Activated CD8-positive, alpha-beta memory T cell treated with anti-CD3 and anti-CD28 coated beads for 24 hours (primary cell): ENCODE measurements at places on chromosomes 7 and 10.
A peak's percentile ranks its signal among the peaks of the same experiment; 100 is the strongest.

- no peak for DNase-seq
These were observed 143.1 kb upstream of the CDCA7L start for GRCh38 chr7:22088827-22089226.

DNA sequence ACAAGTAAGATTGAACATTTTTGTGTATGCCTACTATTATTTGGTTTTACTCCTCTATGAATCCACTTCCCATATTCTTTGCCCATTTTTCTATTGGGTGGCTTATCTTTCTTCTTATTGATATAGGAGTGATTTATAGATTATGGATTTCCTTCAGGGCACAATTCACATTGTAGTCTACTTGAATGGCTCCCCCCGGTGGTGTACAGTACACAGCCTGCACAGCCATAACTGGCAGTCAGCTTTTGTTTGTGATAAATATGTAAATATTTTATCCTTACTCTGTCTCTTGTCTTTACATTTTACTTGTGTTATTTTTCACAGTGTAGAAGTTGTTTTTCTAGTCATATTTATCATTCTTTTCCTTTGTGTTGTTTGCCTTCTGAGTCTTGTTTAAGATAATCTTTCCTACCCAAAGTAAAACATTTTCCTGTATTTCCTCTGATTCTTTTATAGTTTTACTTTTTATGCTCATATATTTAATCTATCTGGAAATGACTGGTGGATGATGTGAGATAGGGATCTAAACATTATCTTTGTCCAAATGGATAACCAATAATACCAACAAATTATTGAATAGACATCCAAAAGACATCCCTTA, 23.9 kb upstream of the CALD1 start:
- DNase-seq, result no peak

- DNase-seq, result no peak
These were observed 157.3 kb downstream of the CACNA2D1 start for GRCh38 chr7:82286096-82286797.

DNA sequence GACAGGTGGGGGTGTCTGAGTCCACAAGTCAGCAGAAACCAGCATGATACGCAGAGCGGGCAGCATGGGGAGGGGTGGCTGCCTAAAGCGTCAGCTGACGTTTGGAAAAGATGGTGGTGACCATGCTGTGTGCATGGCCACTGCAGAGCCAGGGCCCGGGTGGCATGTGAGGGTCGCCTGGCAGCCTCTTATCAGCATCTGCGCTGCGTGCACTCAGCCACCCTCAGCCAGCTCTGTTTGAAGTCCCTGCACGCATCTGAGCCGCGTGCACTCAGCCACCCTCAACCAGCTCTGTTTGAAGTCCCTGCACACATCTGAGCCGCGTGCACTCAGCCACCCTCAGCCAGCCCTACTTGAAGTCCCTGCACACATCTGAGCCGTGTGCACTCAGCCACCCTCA, 61.5 kb downstream of the WDR37 start:
- peak; percentile 55 for DNase-seq

DNA sequence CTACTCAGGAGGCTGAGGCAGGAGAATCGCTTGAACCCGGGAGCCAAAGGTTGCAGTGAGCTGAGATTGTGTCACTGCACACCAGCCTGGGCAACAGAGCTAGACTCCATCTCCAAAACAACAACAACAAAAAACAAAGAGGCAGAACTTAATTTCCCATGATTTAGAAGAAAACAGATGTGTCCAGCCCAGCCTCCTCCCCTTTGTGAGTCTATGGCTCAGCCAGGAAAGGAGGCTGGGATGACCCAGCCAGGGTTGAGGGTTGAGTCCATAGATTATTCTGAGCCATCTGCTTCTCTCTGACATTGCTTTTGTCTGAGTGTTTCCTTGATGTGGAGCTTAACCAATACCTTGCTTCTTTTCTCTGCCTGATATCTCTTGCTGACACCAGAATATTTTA, 994.1 kb downstream of the TYW1 start:
- DNase-seq, result no peak

DNA sequence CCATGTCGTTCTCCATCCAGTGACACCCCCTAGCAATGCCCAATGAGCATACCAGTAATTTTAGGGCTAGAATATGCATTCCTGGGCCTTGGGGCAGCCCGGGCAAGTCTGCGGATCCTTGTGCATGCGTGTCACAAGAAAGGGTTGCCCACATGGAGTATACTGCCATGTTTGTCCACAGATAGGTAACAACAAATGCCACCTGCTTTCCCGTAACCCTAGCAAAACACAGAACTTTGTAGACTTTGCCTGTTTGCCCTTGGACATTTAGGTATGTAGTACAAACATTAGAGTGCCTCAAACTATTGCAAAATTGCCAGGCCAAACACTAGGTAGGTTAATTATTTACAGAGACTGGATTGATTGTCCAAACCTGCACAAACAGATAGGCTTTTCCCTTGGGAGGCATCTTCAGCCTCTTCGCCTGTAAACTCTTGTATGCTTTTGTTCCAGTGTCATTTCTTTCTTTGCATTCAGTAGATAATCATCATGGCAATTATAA, 117.0 kb downstream of the ADCY1 start:
- DNase-seq, result no peak

DNA sequence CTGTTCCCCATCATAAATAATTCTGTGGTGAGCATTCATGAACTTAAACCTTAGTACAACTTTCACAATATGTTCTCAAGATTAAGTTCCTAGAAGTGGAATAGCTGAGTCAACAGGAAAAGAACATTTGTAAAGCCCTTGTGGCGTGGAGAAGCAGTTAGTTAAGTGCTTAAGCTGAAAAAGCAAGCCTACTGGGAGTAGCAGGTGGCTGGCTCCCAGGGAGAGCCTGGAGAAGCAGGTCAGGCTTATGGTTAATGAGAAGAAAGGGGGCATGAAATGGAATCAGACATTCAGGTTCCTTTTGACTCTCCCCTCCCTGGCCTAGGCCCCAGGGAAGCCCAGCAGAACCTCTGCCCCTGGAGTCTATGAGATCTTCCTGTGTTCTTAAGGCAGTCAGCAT, 35.3 kb downstream of the VSTM4 start:
- DNase-seq, result no peak

- no peak for DNase-seq
These were observed 384.0 kb downstream of the KCNMA1 start for GRCh38 chr10:77253556-77254064.

- DNase-seq, result no peak
These were observed 81.8 kb downstream of the PTPN20 start for GRCh38 chr10:46992803-46993561.

- DNase-seq, result no peak
These were observed 8.6 kb upstream of the CHRM2 start for GRCh38 chr7:136859803-136860202.

DNA sequence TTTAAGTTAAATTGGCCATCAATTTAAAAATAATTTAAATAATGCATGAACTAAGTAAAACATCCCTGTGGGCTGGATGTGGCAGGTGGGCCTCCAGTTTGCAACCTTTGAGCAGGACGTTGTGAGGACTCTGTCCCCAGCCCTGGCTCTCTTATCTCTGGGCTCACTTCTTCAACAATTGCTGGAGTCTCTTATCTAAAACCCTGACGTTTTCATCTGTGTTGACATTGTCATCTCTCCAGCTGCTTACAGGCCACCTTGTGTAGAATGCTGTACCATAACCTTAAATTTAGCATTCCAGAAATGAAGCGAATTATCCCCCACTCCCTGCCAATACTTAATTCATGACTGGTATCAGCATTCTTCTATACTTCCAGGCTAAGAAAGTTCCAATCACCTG, 3.2 kb upstream of the KIF5B start:
- no peak for DNase-seq

DNA sequence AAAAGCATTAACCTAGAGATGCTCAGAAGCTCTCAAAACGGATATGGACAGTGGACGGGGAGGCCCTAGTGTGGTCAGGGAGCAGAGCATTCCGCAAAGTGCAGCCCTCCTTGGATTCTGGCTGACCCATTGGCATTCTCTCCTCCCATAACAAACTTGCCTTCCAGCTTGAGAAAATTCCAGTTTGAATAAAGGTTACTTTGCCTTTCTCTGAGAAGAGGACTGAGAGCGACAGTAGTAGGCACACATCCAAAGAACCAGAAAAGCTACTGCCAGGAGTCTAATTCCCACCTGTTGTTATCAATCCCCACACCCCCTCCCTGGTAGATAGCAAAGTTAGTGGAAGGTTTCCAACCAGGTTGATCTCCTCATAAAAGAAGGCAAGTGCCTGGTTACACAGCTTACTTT, 84.7 kb upstream of the TRIL start:
- no peak for DNase-seq

GRCh38 chr7:12771378-12771877, 84.0 kb downstream of the ARL4A start:
- DNase-seq, result no peak

DNA sequence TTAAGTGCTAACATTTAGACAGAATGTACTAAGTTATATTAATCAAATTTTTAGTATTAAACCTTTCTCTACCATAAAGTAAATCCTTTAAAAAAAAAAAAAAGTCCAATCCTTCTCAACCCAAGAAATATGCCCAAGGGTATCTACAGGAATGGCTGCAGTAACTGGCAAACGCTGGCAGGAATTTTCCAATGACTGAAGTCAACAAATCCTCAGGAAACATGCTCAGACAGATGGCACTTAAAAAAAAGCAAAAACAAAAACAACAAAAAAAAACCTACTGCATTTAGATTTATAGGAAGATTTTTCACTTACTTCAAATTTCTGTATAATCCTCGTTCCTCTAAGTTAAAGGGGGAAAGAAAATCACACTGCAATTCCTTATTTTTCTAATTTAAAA, 666 bp downstream of the SVIL start:
- DNase-seq, result no peak

GRCh38 chr10:124657806-124658205, 86.4 kb downstream of the FAM53B start:
- DNase-seq, result no peak

DNA sequence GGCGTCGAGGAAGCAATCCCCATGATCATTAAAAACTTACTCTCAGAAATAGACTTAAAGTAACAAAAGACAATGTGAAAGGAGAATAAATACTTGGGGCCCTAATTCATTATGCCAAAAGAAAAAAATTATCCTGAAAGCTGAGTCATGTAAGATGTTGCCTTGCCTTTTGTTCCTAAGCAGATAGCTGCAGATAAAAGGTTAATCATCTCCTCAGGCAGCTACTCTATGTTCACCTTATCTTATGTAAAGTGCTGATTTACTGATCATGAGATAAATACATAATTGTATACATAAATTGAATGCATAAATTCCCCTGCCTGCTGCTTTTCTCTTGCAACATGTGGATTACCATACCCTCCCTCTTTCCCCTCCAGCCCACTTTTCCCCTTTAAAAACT, 28.1 kb upstream of the CREB3L2 start:
- no peak for DNase-seq

DNA sequence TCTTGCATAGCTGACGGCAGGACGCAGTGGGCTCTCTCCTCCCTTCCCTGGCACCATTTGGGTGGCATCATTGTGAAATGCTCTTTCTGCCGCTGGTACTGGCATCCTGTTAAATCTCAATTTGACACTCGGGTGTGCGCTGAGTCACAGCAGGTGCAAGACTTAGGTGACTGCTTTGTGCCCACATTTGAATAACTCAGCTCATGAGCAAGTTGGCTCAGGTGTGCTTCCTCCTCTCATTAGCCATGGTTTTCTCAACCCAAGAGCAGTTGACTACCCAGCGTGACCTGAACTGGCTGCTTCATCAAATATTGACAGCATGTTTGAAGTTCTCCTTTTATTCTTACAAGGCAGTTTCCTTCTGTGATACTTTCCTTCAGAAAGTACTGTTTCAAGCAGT, 24.6 kb upstream of the NFE2L3 start:
- DNase-seq, result no peak

DNA sequence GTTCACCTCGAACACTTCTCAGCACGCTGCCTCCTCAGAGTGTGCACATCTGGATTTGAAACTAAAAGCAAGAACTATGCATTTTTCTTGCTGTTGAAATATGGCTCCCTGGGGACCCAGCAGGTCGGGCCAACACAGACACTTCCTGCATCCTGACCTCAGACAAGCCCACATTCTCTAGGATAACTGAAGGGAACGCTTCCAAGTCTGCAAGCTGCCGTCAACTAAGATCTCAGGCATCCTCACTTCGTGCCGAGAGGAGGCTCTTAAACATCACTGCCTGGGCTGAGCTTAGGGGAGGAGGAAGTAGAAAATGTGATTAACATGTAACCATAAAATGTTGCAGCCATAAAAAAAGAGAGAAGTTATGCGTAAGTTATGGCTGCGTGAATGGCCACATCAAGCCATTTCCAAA, 65.5 kb downstream of the PYROXD2 start:
- DNase-seq, result no peak

DNA sequence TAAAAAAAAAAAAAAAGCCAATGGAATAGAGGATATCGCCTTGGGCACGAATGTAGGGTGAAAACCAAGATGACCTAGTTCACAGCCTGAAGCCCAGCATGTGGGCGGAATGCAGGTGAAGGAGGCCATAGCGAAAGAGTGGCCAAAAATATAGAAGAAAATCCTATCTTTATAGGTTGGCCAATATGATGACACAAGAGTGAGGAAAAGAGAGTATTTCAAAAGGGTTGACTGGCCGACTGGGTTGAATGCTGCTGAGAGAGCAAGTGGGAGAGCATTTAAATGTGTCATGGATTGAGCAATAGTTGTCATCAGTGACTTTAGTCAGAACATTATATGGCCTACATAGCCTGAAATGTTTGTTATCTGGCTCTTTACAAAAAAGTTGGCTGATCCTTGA, 17.2 kb upstream of the GLI3 start:
- no peak for DNase-seq

DNA sequence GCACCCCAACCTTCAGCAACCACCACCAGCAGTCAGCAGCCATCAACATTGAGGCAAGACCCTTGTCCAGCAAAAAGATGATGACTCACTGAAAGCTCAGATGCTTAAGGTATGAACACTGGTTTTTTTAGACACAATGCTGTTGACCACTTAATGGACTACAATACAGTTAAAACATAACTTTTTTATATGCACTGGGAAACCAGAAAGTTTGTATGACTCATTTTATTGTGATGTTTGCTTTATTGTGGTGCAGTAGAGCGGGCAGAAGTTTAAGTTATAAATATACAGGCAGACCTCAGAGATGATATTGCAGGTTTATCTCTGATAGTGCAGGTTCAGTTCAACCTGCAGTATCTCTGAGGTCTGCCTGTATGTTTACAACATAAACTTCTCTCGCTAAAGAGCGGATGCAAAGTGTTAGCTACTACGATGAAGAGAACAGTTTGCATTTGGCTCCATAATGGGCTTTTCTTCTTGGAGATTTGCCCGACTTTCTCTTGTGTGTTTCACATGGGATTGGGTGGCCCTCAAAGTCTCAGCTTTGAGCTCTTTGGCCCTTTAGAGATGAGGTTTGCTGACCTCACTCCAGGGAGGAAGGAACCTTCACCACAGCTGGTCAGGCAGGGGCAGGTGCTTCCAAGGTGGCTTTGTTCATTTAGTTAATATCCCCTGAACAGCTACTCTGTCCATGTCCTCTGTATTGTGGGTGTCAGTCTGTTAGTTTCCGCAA, 84.4 kb upstream of the SHH start:
- no peak for DNase-seq

GRCh38 chr7:28723336-28723735, 234.8 kb downstream of the TRIL start:
- DNase-seq, result no peak

- no peak for DNase-seq
These were observed 34.6 kb downstream of the IFT22 start for GRCh38 chr7:101287032-101287431.

- DNase-seq, result no peak
These were observed 269.9 kb downstream of the BAMBI start for GRCh38 chr10:28947171-28947570.
